Subcutaneous adipose tissue (tissue), 4 donors: ENCODE measurements at places on chromosomes 3 and 15. TPM values are rescaled to one million over a fixed set of nuclear protein-coding genes. Genes with fewer than 3 reads are reported as not detected.

Gene DNAJA4
- total RNA-seq: 20.0 TPM

Gene OGG1
- total RNA-seq: 18.3 TPM

Gene GABRR3
- not detected for total RNA-seq

Gene ADAMTS9
- 36.4 TPM for total RNA-seq

Gene EIF4G1
- 158 TPM for total RNA-seq

Gene SI
- total RNA-seq: not detected

Gene ALCAM
- 249 TPM for total RNA-seq

Gene PRSS50
- total RNA-seq: not detected
